Tibial nerve (tissue), 4 donors: ENCODE measurements at places on chromosomes 1 and 21.

DNA sequence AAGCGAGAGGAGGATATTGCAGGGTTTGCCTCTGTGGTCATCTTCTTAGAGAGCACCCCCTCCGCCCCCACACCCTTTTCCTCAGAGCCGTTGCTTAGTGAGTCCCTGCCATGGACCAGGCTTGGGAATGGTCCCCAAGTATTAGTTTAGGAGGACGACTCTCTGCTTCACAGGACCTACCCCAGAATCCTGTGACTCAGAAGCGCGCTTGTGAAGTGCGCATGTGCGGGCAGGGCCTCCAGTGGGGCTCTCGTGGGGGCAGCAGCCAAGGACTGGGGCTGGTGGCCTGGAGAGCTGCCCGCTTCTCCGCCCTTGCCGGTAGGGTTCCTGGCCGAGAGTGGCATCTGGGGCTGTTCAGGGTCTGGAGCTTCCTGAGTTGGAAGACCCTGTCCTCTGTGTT is 37.3 kb upstream of the HMGN1 start:
- no peak for DNase-seq

GRCh38 chr1:202599669-202600431 is 110.4 kb downstream of the SYT2 start:
- DNase-seq = peak; percentile 42

DNA sequence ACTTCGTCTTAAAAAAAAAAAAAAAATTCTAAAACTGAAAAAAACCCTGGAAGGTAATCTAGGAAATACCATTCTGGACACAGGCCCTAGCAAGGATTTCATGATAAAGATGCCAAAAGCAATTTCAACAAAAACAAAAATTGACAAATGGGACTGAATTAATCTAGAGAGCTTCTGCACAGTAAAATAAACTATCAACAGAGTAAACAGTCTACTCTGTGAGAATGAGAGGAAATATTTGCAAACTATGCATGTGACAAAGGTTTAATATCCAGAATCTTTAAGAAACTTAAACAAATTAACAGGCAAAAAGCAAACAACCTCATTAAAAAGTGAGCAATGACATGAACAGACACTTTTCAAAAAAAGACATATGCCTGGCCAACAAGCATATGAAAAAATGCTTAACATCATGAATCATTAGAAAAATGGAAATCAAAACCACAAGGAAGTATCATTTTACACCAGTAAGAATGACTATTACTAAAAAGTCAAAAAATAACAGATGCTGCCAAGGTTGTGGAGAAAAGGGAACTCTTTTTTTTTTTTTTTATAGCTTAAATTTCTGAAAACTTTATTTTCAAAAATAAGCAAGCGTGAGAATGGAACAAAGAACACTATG is 29.4 kb upstream of the RNPC3 start:
- DNase-seq = no peak

DNA sequence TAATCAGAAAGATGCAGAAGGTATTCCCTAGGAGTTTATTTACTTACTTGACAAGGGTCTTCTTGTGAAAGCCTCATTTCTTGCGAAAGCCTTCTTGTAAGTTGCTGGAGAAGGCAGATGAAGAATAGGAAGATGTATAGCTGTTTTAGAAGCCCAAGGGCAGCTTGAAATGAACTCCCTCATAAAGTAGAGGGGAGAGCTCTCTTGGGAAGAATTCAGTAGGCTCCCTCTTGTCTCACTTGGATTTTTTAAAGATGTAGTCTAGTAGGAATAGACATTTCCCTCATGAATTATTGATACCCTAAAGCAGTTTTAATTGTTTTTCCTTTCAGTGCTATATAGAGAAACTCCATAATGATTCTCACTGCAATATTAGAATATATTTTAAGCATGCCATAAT is 639.2 kb upstream of the CXADR start:
- DNase-seq = no peak

- DNase-seq = no peak
Observed at GRCh38 chr1:116844775-116845174, 64.9 kb upstream of the PTGFRN start.

DNA sequence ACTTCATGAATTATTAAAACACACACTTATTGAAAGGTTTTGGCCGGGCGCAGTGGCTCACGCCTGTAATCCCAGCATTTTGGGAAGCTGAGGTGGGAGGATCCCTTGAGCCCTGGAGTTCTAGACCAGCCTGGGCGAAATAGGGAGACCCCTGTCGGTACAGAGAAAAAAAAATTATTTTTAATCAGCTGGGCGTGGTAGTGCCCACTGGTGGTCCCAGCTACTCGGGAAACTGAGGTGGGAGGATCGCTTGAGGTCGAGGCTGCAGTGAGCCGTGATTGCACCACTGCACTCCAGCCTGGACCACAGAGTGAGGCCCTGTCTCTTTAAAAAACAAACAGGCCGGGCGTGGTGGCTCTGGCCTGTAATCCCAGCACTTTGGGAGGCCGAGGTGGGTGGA is 1.7 kb downstream of the GABPB2 start:
- DNase-seq = no peak

- no peak for DNase-seq
Observed at GRCh38 chr1:201728731-201729130, 100.2 kb upstream of the IPO9 start.

GRCh38 chr21:42746240-42746592 is 92.8 kb downstream of the PDE9A start:
- DNase-seq = no peak

DNA sequence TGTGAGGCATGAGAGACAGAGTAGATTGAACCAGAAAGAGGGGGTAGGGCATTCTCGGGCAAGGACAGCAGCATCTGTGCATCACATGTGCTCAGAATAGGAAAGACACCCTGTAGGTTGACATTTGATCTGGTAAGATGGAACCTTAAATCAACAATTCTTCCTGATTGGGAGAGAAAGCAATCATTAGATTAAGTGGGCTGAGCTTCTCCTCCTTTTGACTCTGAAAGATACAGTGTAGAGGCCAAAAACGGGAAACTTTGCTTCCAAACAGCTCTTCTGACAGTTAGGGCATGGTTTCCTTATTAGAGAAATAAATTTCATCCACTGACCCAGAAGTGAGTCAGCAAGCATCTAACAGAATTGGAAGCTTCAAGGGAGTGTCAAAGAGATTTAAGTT is 9.7 kb downstream of the KIF14 start:
- DNase-seq = no peak

DNA sequence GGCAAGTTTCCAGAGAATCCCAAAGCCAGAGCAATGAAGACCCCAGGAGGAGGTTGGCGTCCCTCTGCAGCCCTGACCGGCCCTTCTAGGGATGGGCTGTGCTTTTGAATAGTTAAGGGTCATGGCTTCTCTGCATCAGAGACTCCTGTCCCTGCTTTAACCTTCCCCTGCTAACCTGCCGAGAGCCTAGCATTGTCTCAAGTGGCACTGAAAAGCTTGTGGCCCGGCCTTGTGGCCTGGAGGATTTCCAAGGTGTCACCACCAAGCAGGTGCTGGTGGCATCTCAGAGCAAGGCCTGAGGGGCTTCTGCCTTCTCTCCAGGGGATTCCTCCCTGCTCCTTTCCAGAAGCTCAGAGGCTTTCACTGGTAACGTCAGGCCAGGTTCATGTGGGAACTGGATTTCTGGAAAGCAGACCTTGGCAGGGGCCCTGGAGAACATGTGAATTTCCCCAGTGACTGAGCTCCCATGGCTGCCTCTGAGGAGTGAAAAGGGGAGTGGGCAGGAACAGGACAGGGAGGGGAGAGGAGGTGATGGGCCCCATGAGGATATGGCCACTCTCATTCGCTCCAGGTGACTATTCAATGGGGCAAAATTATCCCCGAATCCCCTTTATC is 409.9 kb downstream of the PTPRU start:
- no peak for DNase-seq
